AG10803 (cell line): ENCODE measurements at places on chromosomes 16 and 17.

- peak; percentile 77 for DNase-seq
These were observed 1029.6 kb downstream of the CDH11 start for GRCh38 chr16:64092271-64092670.

DNA sequence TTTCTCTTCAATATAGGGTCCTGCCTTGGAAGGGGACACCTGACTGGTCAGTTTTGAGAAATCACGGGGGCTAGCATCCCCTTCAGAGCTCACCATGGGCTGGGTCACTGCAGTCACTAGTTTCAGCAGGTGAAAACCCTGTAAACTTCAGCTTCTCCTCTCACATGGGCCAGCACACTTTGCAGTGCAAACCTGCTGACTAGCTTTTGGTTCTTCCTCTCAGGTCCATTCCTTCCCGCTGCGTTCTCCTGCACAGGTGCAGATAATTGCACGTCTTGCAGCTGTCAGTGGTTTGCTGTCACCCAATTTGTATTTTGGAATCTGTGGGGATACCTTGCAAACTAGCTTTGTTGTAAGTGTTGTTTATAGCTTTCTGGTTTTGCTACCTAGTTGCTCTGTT, 95.1 kb downstream of the LYRM1 start:
- no peak for DNase-seq

GRCh38 chr17:8869114-8869815, 1.8 kb upstream of the PIK3R6 start:
- no peak for DNase-seq

GRCh38 chr16:48133455-48134211, 22.2 kb downstream of the ABCC12 start:
- no peak for DNase-seq

GRCh38 chr17:34222722-34223497, 32.2 kb upstream of the CCL2 start:
- DNase-seq = peak; percentile 5

DNA sequence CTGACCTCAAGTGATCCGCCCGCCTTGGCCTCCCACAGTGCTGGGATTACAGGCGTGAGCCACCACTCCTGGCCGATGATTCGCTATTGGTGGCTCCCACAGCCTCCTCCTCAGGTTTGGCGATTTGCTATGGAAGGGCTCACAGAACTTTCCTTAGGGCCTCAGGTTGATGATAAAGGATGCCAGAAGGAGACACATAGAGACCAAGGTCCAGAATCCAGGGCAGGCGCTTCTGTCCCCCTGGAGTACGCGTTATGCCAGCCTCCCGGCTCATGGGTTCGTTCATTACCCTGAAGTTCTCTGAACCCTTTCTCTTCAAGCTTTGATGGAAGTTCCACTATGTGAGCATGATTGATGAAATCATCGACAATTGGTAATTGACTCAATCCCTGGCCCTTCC, 19.9 kb downstream of the LGALS3BP start:
- DNase-seq = no peak

DNA sequence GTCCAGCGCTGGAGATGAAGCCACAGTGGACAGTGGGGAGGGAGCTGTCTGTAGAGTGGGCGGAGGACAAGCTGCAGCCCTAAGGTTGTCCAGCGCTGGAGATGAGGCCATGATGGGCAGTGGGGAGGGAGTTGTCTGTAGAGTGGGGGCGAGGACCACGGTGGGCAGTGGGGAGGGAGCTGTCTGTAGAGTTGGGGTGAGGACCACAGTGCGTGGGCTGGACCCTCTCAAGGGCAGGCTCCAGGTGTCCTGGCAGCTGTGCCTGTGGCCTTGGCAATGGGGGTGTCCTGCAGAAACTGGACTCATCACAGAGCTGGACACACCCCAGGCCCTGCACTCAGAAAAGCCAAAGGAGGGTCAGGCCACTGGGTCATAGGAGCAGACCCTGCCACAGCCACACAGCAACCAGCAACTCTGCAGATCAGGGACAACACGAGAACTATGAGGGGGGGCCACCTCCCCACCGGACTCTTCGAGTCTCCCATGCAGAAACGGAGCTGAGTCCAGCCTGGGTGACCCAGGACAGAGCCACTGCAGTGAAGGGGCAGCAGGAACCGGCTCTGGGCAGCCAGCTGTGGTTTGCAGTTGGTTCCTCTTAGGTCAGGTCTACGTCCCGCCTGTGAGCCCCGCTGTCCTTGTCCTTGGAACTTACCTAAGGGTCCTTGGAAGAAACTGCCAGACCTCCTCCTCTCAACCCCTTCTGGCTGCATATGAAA, 33.4 kb upstream of the CBFA2T3 start:
- no peak for DNase-seq

DNA sequence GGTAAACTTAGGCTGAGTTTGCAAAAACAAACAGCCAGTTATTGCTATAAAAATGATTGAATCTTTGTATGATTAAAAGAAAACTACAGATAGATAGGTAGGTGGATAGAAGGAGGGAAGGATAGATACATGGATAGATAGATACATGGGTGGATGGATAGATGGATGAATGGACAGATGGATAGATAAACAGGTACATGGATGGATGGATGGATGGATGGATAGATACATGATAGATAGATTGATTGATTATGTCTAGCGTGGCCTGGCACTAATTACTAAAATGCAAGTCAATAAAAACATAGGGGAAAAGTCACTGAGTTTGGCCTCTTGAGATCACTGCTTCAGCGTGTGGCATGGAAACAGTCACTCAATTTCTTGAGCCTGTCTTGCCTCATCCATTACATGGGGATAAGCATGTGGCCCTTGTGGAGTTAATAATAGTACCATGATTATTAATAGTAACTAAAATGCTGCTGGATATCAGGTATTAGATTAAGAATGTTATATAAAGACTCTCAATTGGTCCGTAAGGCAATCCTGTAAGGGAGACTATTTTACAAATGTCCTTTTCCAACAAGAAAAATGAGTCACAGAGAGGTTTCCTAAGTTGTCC, 184.9 kb downstream of the HS3ST3A1 start:
- DNase-seq = no peak

DNA sequence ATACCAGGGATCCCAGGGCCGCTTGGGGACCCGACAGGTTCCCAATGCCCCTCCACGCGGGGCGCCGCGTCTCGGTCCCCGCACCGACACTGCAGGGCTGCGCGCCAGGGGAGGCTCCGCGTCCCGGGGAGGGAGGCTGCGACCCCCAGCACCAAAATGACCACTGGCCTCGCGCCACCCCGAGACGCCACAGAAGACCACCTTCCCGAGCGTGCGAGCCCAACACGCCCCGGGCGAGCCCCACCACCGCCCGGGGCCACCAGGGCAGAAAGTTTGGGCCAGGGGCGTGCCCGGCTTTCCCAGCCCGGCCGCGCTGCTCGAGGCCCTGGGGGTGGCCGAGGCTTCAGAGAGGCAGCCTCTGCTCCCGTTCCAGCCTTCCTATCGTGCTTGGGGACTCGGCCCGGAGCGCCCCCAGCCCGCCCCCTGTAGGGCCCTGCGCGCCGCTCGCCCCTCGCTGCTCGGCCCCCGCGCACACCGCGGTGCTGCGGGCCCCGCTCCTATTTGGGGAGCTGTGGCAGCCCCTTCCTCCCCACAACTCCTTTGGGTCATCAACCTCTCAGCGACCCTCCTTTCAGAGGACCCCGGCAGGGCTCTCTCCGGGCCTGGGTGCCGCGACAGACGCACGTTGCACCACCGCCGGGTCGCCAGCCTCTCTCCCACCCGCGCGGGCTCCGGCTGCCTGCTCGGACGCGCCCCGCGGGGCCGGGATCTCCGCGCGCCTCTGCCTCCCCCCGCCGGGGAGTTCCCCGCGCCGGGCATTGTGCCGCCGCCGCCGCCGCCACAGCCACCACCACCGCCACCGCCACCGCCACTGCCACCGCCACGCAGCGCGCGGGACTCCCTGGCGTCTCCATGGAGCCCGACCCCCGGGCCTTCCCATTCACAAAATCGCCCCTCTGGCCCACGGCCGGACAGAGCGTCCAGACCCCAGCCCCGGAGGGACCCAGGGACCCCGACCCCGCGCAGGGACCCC, 892 bp downstream of the RBFOX3 start:
- DNase-seq = no peak

DNA sequence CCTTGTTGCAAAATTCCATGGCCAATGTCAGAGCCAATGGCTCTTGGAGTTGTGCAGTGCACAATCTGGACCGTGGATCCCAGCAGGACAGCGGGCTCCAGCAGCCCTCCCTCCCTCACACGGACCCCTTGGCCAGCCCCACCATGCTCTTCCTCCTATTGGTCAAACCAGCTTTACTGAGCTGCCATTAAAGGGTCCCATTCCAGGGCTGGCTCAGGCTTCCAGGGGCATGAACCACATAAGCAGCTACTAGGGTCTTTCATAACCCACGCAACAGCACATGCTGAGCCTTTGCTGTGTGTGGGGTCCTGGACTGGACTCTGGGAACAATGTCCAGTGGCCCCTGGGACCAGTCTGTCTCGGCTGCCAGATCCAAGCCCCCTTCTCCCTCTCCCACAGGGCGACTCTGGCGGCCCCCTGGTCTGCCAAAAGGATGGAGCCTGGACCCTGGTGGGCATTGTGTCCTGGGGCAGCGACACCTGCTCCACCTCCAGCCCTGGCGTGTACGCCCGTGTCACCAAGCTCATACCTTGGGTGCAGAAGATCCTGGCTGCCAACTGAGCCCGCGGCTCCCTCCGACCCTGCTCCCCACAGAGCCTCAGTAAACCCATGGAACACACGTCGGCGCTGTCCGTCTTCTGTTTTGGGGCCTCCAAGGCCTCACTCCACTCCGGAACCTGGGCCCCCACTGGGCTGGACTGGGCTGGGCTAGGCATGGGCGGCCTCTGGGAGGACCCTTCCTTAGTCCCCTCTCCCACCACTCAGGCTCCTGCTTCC, 5.7 kb downstream of the CTRB1 start:
- DNase-seq = no peak

GRCh38 chr16:25575363-25575762, 116.4 kb upstream of the HS3ST4 start:
- DNase-seq = no peak

DNA sequence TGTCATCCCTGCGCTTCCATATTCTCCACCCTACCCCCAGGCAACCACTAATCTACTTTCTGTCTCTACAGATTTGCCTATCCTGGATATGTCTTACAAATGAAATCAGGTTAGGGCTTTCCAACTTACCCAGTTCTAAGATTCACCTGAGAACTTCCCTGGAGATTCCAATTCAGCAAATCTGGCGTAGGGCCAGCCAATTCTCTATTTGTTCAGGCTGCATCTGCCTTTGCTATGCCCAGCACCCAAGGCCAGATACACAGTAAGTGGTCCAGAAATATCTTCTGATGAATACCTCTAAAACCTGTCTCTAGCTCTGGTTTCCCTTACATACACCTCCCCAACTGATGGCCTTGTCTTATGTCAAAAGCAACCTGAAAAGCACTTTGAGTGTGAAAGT, 10.4 kb upstream of the CTCF start:
- no peak for DNase-seq

GRCh38 chr16:87235810-87236515, 81.2 kb downstream of the C16orf95 start:
- no peak for DNase-seq

GRCh38 chr16:84053237-84053636, 10.6 kb upstream of the SLC38A8 start:
- DNase-seq = no peak

- no peak for DNase-seq
These were observed 20.4 kb downstream of the KIAA0513 start for GRCh38 chr16:85047867-85048455.

DNA sequence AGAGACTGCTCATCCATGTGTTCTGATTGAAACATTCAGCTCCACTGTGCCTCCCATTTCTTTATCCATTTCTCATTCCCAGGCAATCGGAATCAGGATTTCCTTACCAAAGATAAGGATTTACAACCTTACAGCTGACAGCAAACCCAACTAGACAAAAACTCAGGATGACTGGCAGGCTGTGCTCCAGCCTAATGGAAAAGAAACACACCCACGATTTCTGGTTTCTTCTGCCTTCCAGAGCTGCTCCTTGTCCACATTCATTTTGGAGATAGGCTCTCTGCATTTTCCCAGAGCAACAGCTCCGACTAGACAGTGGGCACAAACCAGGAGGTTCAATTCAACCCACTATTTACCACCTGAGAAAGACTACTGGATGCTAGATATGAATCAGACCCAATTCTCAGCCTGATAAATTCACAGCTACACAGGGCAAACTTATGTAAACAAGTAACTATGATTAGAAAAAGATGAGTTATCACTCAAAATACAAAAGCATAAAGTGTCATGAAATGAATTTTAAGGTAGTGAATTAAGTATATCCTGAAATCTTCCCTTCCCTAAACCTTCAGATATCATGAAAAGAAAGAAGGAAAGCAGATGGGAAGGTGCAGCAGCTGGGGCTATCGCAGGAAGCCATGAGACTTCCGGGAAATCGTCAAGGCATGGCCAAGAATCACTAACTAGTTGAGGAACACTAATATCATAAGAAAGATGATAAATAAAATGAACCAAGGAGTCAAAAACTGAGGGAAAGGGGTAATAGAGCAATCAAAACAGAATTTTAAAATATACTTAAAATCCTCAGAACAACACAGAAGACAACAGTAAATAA, 44.8 kb upstream of the CLEC18B start:
- no peak for DNase-seq

DNA sequence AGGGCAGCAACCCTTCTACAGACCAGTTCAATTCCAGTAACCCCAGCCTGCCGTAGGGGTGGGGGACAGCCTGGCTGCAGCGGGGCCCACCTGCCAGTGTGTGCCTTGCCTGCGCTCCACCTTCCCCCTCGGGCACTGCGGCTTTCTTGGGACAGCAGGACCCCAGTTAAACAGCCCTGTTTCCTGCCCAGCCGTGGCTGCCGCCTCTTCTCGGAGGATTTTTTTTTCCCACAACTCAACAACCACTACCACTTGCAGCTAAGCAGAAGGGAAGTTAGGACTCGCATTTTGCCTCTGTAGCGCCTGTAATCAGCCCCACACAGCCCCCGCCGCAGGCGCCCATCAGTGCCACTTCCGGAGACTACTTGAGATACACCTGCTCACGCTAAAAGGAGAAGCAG, 76.1 kb downstream of the RAI1 start:
- DNase-seq = no peak

DNA sequence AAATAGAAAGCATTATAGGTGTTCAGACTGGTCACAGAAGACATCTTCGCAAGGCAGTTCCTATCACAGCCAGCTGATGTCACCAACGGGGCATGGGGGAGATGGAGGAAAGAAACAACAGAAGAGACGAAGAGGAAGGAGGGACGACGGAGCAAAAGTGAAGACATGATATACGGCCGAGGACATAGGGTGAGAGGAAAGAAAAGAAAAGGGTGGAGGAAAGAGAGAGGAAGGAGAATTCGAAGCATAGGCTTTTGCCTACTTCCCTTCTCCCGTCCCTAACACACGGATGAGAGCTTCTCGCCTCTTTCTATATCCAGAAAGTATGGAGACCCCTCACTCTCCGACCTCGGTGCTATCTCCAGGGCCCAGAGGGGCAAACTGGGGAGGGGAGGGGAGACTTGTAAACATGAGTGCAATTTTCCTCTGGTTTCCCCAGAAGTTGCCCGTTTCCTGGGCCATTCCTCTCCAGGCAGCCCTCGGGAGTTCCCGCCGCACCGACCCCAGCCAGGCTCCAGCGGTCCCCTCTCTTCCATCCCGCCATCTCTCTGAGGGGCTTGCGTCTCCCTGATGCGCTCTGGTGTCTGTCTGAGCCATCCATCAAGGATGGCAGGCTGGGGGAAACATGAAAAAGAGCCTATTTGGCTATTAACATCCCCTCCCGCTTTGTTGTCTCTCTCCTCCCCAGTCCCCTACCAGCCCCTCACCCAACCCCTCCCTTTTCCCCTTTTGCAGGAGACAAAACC, 26.0 kb downstream of the COPZ2 start:
- DNase-seq = peak; percentile 68

GRCh38 chr17:76530811-76531485, 6.6 kb downstream of the CYGB start:
- DNase-seq = no peak
